Hindlimb muscle (tissue), 1 donor: ENCODE measurements at places on chromosomes 11 and 22.
A peak's percentile ranks its signal among the peaks of the same experiment; 100 is the strongest.

GRCh38 chr11:99565333-99565732, 544.6 kb downstream of the CNTN5 start:
- no peak for DNase-seq

- DNase-seq = peak; percentile 14
Measured at GRCh38 chr11:23425381-23425780, 565.1 kb upstream of the CCDC179 start.

DNA sequence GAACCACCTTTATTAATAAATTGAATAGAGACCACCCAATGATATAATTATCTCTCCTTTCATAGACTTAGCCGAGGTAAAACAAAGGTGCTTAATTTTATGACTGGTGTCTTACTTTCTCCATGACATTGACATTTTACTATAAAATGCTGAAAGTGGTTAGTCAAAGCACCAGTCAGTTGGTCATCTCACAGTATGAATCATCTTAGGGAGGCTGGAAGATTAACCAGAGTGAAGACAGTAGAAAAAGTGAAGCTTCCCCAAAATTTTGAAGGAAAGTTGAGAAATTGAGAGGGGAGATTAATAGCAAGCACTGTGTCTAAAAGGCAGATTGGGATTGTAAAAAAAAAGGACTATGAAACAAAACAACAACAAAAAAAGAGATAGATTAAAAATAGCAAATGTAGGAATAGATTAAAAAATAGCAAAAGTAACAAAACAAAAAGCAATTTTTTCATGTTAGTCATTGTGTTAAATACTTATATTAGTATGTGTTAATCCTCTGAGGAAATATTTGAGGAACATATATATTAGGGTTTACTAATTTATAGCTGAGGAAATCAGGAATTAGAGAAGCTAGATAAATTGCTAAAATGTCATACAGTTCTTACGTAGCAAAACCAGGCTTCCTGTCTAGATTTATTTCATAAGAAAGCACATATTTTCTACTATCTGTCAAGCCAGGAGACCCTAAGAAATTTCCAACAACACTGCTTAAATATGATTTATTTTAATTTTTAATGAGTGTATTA, 557.3 kb upstream of the ANO5 start:
- no peak for DNase-seq

- no peak for DNase-seq
Measured at GRCh38 chr11:45455536-45455935, 169.4 kb upstream of the SYT13 start.

- DNase-seq = no peak
Measured at GRCh38 chr11:127609025-127609773, 608.6 kb upstream of the KIRREL3 start.

- DNase-seq = no peak
Measured at GRCh38 chr11:93686812-93687211, 25.3 kb downstream of the CEP295 start.

DNA sequence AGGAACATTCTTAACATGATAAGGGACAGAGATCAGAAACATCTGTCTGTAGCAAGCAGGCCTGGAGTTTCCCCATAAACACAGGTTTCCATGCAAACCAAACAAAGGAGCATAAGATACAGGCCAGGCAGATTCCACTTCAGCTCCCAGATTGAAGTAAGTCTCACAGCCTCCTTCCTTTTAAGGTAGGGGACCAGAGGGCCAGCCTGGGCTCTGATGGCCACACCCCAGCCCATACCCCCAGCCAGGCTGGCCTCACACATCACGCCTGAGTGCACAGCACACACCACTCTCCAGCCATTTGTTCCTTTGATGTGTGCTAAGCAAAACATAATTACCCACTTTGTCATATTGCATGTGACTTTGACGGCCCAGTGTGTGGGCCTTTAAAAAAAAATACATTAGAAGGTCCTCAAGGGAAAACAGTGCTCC, 518.7 kb downstream of the NTM start:
- peak; percentile 67 for DNase-seq
